ENCODE measurements at places on chromosomes 5 and 9.
A peak's percentile ranks its signal among the peaks of the same experiment; 100 is the strongest.

GRCh38 chr9:87435189-87435880 is 62.3 kb upstream of the DAPK1 start:
- DNase-seq: peak; percentile 21

GRCh38 chr5:23208959-23209431 is 298.4 kb upstream of the PRDM9 start:
- peak; percentile 47 for DNase-seq

GRCh38 chr9:131693651-131694597 is 46.0 kb downstream of the RAPGEF1 start:
- DNase-seq: no peak

DNA sequence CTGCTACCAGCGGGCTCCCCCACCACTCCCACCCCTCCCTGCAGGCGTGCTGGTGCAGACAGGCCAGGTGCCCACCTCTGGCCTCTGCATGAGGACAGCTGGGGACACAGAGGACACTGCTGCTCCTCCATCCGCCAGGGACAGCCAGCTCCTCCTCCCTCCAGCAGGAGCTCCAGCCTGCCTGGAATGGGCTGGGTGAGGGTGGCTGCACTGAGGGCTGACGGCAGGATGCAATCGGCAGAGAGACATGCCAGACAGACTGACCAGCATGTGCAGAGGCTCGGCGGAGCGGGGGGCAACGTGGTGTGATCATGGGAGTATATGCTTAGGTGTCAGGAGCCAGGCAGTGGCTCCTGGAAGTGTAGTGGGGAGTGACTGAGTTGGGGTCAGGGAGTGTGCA is 68.4 kb downstream of the RASGEF1C start:
- DNase-seq: no peak

- DNase-seq: peak; percentile 32
These were observed 9.4 kb downstream of the CD180 start for GRCh38 chr5:67187006-67187715.

GRCh38 chr5:149110406-149110805 is 30.9 kb upstream of the ABLIM3 start:
- no peak for DNase-seq

DNA sequence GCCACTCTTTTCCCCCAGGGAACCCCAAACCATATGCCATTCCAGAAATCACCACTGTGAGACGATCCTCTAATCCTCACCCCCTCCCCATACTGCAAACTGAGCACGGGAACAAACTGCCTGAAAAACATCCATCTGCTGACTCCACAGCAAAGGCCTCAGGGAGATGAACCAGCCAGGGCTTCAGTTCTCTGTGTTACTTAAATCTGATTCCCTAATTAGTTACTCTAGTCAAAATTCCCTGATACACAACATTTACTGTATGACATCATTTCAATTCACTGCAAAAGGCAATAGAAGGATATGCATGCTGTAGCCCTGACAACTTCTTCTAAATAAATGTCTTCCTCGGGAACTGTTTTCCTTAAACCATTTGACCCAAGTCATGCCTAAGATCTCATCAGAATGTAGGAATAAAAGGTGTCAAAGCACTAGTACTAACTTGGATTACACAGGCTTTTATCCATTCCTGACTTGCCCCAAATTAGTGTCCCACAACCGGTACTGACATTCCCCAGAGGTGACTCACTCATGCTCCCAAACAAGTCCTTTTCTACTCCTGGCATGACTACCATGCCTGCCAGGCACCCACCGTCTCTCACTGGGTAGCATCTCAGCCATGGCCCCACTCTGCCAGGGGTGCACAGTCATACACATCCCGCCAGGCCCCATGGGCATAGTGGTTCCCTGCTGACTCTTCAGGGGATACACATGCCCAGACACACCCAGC is 35.0 kb downstream of the MTX3 start:
- no peak for DNase-seq

DNA sequence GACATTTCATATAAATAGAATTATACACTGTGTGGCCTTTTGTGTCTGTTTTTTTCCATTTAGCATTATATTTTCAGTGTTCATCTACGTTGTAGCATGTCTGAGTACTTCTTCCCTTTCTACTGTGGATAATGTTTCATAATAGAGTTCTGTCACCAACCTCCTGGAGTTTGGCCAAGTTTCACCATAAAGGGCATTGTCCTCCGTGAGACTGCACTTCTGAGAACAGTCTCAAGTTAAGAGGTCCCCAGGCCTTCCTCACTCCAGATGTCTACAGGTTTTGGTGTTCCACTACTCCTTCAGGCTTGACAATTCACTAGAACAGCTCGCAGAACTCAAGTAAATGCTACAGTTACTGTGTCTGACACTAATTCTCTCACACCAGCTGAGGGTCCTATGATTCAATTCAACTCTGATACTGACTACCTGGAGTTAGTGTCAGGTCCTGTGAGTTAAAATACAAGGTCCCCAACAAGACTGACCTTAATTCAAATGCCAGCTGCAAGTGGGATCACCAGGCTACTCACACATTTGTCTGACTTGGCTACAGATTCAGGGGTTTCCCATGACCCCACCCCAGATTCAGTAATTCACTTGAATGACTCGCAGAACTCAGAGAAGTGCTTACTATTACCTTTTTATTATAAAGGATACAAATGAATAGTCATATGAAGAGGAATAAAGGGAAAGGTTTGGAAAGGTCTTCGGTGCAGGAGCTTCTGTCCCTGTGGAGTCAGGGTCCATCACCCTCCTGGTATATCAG is 31.1 kb downstream of the SLC35A4 start:
- peak; percentile 62 for DNase-seq

GRCh38 chr9:14686168-14686567 is 7.1 kb downstream of the ZDHHC21 start:
- no peak for DNase-seq

DNA sequence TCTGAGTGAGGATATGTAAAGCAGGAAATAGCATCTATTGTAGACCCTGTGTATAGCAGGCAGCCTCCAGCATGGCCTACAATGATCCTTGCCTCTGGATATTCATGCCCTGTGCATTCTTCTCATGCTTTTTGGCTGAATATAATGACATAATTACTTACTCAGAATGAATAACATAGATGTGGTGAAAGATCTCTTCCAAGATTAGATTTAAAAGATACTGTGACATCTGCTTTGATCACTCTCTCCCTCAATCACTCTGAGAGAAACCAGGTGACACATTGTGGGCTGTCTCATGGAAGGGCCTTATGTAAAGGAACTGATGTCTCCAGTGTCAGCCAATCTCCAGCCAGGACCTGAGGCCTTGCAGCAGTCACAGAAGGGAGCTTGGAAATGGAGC is 376.7 kb downstream of the DNAH5 start:
- DNase-seq: no peak

GRCh38 chr5:10689391-10690081 is 71.5 kb downstream of the DAP start:
- peak; percentile 53 for DNase-seq

DNA sequence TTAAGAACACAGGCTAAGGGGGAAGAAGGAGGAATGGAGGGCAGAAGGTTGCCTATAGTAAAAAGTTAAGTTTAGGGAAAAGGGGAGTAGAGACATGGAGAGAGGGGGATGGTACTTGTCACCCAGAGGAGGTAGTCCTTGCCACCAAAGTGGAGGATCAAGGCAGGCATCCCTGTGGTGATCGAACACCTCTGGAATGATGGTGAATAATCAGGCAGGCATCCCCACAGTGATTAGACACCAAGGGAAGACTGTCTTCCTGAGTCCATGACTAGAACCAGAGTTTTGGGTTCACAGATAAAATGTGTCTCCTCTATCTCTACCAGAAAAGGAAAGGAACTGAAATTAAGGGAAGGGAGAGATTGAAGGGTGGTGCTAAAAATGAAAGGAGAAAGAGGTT is 19.2 kb upstream of the HMGCS1 start:
- DNase-seq: no peak

- no peak for DNase-seq
These were observed 90.0 kb upstream of the SV2C start for GRCh38 chr5:75993183-75993582.

GRCh38 chr9:88949425-88949824 is 41.8 kb upstream of the S1PR3 start:
- DNase-seq: no peak

GRCh38 chr5:98810206-98810605 is 36.7 kb downstream of the RGMB start:
- peak; percentile 21 for DNase-seq

GRCh38 chr5:20575571-20575970 is 587.6 kb upstream of the CDH18 start:
- DNase-seq: no peak

DNA sequence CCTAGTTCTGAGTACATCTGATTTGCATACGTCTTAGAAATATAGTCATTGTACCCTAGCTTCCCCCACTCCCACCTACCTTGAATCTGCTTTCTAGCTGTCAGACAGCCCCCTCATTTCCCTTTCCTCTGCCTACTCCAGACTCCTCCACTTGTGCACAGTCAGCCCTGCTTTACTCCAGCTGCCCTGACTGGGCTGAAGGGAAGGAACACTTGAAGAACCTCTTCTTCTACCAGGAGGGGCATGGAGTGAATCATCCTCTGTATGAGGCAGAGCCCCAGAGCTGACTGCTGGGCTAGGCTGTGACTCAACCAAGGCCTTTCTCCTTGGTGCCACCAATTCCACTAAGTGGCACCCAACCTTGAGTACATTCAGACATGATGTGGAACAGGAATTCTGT is 18.1 kb upstream of the ZFR start:
- no peak for DNase-seq

GRCh38 chr5:3230254-3230653 is 365.4 kb upstream of the IRX1 start:
- no peak for DNase-seq

DNA sequence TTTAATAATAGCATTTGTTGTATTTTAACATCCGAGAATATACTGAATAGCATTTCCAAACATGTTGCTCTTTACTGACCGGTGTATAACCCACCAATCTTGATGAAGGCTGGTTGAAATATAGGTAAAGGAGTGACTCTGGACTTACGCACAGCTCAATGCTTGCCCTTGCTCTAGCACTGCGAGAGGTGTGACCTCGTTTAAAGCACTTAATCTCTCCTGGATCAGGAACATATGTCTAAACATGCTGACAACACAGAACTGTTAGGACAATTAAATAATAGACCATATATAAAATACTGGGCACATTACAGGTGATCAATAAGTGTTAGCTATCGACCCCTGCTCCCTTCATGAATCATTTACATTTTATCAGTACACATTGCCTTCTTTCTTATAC is 28.3 kb downstream of the TLR4 start:
- DNase-seq: no peak

GRCh38 chr5:44189255-44189654 is 200.0 kb downstream of the FGF10 start:
- no peak for DNase-seq

DNA sequence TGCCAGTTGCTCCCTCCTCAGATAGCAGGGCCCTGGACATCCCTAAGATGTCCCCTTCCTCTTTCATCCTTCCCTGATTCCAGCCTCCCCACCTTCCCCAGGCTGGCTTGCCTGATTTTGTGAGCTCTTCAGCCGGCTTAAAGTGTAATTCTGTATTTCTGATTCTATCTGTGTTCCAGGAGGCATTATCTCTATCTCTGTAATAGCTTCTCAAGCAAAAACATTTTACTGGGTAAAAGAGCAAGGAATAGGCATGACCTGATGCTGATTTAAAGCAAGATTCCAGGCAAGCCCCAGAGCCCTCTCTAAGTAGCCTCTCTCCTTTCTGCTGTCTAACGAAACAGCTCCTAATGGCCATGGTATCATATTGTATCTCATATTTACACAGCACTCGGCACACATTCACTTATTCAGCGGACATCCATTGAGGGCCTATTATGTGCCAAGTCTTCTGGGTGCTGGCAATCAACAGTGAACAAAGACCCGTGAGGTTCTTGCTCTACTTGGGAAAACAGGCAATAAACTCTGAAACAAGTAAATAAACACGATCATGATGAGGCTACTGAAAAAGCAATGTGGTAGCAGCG is 100.9 kb upstream of the MSX2 start:
- DNase-seq: no peak

GRCh38 chr5:73908395-73908794 is 282.4 kb downstream of the ARHGEF28 start:
- no peak for DNase-seq

GRCh38 chr9:128203707-128204551 is 750 bp downstream of the DNM1 start:
- DNase-seq: no peak

DNA sequence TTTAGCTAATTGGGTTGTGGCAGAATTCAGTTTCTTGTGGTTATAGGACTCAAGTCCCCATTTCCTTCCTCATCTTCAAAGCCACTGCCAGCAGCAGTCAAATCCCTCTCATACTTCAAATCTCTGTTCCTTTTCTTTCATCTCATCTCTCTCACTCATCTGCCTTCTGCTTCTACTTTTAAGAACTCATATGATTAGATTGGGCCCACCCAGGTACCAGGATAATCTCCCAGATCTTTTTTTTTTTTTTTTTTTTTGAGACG is 8.0 kb upstream of the REEP5 start:
- no peak for DNase-seq

- DNase-seq: no peak
These were observed 40.4 kb downstream of the C5 start for GRCh38 chr9:121009650-121010049.

- no peak for DNase-seq
These were observed 26.4 kb downstream of the NCS1 start for GRCh38 chr9:130198501-130199179.

DNA sequence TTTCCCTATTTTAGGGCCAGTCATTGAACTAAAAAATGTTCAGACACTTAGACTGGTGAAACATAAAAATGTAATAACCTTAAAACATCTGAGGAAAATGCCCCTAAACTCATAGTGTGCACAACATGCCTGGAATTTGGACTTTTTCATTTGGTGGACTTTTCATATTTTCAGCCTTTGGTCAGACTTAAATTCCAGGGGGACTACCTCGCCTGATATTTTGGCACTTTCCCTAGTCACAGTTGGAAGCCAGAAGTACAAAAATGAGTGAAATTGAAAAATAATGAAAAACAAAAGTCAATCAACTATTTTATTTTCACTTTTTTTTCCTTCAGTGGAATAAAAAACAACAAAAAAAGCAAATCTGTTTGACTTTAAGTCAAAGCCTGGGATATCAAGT is 256.2 kb downstream of the ACTL7B start:
- no peak for DNase-seq

DNA sequence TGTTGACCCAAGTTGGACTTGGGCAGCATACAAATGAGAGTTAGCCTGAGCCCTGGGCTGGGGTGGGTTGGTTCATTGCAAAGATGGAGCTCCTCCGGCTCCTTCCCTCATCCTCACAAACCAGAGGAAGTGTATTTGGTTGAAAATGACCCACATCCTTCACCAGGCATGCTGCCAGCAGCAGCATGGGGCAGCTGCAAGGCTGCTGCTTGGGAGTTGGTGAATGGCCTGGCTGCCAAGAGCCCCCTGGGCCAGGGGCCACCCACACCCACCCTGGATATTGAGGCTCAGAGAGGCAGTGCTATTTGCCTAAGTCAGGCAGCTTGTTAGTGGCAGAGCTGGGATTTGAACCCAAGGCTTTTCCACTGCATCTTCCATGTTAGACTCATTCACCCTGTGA is 29.5 kb downstream of the PPARGC1B start:
- no peak for DNase-seq
